ENCODE measurements at places on chromosomes 16 and 17.

GRCh38 chr17:52837492-52837891, 679.0 kb upstream of the CA10 start:
- no peak for DNase-seq

GRCh38 chr17:81980707-81981343, 3.4 kb downstream of the ASPSCR1 start:
- no peak for DNase-seq

- DNase-seq, result peak; percentile 28
Measured at GRCh38 chr16:11410376-11411058, 65.3 kb downstream of the RMI2 start.

GRCh38 chr16:51388516-51388951, 237.5 kb upstream of the SALL1 start:
- no peak for DNase-seq

GRCh38 chr16:12545297-12545610, 258.4 kb downstream of the CPPED1 start:
- no peak for DNase-seq

- DNase-seq, result no peak
Measured at GRCh38 chr17:27868565-27868964, 24.6 kb downstream of the LYRM9 start.

DNA sequence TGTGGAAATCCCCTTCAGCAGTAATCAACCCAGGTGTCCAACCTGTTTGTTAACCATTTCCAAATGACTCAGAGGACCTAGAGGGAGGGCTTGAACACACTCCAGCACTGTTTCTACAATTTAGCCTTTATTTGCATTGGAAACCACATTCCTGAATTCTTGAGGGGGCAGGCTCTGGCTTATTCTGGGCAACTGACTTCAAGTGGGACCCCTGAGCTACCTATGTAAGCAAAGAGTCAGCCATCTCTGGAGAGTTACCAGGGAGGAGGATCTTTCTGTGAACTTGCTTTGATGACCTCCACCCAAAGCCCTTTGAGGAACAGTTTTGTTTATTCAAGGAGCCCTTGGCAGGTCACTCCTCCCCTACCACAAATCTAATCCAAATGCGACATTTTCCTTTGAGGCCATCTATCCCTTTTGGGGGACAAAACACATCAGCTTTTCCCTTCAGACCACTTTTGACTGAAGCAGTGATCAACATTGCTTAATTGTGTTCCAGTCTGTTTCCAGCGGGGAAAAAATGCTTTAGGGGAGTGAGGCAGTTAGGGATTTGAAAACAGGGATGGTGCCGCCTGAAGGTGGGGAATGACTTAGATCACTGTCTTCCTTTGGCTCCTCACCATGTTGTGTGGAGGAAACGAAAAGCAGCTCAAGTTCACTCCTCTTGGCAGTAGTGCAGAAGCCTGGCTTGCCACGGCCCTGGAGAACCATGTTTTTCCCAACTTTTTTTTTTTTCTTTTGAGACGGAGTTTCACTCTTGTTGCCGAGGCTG, 46.2 kb downstream of the TUBD1 start:
- DNase-seq, result no peak

All from bone marrow (tissue), 2 donors.